Breast epithelium (tissue), 4 donors: ENCODE measurements at places on chromosomes 12 and 14.

DNA sequence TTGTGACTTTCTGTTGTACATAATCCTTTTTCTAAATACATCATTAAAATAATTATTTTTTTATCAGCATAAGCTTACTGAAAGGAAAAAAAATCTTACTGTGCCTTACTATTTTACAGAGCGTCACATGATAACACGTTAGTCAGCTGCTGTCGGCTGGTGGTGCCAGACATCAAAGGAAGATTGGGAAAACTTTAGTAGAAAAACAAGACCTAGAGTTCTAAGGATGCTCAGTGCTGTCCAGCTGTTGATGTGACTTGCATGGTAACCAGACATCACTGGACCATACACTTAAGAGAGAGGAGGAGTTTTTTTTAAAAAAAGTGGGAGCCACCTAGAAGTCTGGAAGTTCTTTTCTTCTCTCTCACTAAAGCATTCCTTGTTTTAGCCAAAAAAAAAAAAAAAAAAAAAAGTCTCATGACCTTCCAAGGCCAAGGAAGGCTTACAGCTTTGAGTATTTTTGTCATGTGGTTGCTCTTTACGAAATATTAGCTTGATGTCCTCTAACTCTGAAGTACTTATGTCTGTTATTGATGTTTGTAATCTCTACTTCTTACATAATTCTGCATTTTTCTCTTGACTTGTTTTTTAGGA lies 4.5 kb downstream of the RASSF8 start:
- DNase-seq: no peak

GRCh38 chr14:56580221-56580711 lies 668 bp downstream of the TMEM260 start:
- DNase-seq: no peak

- DNase-seq: no peak
Observed at GRCh38 chr12:82225871-82226270, 132.3 kb downstream of the CCDC59 start.

DNA sequence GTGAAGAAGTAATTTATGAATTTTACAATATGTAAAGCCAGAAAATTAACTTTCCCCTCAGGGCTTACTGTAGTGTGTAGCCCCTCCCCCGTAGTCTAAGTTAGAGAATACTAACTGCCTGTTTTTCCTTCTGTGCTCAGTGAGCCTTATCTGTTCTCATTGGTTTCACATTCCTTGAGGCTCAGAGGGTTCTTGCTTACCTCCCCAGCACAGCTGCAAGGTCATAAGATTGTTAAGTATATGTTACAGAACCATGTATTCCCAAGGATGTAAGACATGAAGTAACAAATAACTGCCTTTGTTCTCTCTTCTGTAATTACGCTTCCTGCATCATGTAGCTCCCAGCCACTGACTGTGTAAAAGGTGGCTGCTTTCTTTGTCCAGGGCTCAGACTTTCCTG lies 1351.1 kb downstream of the TMEM121 start:
- DNase-seq: no peak
